RWPE2 (cell line): ENCODE measurements at places on chromosomes 7 and 10.

DNA sequence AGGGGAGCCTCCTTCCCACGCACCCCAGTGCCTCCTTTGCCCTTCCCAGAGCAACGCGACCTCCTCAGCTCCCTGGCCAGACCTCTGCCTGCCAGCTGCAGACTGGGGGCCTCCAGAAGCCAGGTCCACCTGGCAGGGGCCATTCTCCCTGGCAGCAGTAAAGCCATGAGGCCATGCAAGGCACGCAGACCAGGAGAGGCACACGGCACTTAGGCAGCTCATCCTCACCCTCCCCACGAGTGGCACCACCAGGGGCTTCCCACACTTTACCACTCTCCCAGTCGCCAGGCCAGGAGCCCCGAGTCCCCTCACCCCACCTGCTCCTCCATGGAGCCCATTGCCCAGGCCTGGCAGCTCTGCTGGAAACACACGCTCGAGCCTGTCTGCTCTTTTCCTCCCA lies 85.4 kb downstream of the PROSER2 start:
- no peak for DNase-seq

DNA sequence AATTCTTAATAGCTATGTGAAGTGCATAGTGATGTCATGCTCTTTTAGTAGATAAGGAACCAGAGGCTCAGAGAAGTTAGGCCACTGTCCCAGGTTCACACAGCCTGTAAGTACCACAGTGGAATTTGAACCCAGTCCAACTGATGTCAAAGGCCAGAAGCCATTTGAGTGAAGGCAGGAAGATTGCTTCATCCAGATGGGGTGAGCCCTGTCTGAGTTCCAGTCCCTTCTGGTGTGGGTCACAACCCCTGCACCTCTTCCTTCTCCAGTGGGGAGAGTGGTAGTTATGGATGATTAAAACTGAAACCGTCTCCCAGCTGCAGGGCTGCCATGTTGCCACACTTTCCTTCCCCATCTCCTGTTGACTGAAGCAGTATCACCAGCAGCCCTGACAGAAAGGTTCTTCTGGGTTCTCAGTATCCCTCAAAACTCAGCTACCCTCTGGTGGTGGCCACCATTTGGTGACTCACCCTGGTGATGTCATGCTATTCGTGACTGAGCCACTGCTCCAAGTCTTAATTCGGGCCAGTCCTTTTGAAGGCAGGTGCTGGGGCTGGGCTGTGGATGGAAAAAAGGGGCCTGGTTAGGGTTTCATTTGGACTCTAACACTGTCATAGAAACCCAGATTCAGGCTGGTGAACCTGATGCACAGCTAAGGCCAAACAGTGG lies 1.5 kb upstream of the C10orf95 start:
- no peak for DNase-seq

DNA sequence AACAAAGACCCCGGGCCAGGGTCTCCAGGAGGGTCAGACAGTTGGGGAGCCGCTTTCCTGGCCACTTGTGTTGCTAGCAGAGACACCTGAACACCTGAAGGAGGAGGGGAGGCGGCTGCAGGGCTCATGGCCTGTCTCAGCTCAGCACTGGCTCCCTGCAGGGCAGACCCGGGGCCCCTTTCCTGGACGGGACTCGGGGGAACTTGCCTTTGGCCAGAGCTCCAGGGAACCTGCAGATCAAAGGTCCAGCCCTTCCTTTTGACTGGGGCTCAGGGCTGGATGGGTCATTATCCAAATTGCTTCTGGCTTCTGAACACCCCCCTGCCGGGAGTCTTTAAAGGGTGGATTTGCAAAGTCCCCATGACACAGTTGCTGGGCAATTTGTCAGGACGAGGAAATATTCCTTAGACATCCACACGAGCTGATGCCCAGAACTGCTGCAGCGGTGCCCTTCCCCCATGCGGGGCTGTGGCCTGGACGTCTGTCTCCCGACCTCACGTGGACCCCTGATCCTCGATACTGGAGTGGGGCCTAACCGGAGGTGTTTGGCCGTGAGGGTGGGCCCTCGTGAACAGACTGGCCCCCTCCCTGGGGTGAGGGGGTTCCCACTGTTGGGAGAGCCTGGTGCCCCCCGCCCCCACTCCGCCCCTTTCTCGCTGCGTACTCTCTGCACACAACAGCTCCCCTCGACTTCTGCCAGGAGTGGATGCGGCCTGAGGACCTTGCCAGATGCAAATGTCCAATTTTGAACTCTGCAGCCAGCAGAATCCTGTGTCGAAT lies 194.3 kb downstream of the ELFN1 start:
- no peak for DNase-seq

GRCh38 chr7:151482883-151483710 lies 36.6 kb downstream of the RHEB start:
- DNase-seq = no peak

GRCh38 chr7:118642396-118642795 lies 417.9 kb downstream of the ANKRD7 start:
- DNase-seq = no peak

DNA sequence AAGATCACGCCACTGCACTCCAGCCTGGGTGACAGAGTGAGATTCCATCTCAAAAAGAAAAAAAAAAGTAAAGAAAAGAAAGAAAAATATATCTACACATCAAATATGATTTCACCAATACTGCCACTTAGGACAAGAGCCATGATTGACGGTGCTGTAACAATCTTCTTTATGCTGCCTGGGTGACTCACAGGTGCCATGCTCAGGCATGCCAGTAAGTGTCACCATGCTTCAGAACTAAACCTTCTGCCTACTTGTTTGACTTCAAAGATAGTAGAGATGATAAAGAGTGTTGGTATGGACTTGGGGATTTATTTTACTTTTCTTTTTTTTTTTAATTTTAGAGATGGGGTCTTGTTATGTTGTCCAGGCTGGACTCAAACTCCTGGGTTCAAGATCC lies 33.6 kb upstream of the DNMBP start:
- no peak for DNase-seq

DNA sequence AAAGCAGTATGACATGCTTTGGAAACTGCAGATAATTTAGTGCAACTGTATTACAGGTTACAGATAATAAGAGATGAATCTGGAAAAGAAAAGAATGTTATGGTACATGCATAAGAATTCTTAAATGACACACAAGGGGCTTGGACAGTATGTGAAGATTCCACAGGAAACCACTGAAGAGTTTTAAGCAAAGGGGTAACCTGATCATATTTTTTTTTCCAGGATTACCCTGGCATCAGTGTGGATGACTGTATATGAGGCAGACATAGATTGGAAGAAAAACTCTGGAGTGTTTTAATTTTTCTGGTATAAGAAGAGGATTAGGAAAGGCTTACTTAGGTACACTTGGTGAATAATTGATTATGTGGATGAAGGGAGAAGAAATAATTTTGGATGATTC lies 8.1 kb downstream of the TFPI2 start:
- no peak for DNase-seq

- peak; percentile 97 for DNase-seq
Observed at GRCh38 chr7:100673302-100673941, at the start of gene GNB2. Gene GNB2 (plus strand): TSS chr7:100673740. CDS start chr7:100676266, 2,526 bp downstream.

- DNase-seq = no peak
Observed at GRCh38 chr10:130463876-130464364, 327.7 kb downstream of the GLRX3 start.

GRCh38 chr7:100604028-100604975 lies 2.1 kb downstream of the PCOLCE start:
- DNase-seq = peak; percentile 81
